AML-193 (cell line): ENCODE measurements at places on chromosomes 11 and 22.

- no peak for DNase-seq
These were observed 3.0 kb downstream of the OR8D4 start for GRCh38 chr11:123904932-123905331.

GRCh38 chr22:36052505-36052941, 23.9 kb upstream of the RBFOX2 start:
- no peak for DNase-seq

GRCh38 chr11:110089617-110090282, 3.4 kb upstream of the ZC3H12C start:
- no peak for DNase-seq

DNA sequence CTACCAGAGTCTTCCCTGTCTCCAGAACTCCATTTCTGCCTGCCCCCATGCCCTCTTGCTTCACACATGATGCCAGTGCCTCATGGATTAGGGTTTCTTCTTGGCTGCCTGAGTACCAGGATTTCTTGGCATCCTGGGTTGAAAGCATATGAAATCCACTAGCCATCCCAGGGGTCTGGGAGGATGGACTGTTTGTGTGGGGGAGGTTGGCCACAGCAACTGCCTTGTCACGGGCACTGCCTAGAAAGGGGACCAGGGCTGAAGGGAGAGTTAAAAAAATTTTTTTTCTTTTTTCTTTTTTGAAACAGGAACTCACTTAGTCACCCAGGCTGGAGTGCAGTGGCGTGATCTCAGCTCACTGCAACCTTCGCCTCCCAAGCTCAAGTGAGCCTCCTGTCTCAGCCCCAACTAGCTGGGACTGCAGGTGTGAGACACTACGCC, 4.2 kb downstream of the USP35 start:
- peak; percentile 14 for DNase-seq

GRCh38 chr11:75903276-75903675, 88.3 kb downstream of the UVRAG start:
- DNase-seq = no peak

DNA sequence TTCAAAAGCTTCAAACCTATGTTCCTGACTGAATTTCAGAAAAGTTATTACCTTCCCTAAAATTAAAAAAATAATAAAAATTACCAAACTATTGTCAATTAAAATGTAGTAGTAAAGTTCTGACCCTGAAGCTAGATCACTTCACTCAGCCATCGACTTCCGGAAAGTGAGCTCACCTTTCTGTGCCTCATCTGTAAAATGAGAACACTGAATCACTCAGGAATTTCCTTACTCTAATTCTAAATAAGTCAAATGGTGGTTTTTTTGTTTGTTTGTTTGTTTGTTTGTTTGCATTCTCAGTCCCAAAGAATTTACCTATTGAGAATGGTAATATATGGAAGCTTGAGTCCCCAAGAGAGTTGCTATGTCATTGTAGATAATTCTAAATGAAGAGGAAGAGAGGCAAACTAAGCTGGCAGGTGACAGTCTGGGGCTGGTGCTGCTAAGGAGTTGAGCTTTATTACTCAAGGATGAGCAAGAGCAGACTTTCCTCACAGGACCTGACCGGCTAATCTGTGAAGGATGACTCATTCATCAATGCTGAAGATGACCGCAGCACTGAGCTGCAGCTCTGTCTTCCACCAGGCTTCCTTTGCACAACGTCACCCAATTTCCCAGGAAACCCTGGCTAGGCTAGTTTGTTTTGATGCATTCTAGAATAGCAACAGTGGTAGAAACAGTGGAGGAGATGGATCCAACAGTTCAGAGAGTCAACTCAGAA, 248.8 kb downstream of the RAB38 start:
- no peak for DNase-seq

DNA sequence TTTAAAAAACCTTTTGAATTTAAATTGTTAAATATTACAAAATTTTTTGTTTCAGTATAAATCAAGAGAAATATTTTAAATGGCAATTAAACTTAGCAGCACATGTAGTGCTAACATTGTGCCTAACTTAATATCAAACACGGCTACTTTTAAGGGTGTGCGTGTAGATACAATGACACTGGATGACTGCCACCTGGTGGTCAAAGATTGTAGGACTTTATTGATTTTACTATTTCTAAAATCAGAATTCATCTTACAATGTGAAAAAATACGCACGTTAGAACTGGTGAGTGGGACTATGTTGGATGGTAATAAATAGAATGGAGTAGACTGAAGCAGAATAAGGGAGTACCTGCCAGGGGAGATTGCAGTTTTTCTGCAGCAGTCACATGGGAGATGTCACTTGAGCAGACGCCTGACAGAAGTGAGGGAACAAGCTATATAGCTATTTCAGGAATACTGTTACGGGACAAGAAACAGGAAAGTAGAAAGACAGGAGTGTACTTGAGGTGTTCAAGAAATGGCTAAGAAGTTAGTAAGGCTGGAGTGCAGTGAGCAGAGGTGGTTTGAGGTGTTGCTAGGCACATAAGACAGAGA, 52.9 kb downstream of the UVRAG start:
- peak; percentile 53 for DNase-seq

- no peak for DNase-seq
These were observed 25.3 kb downstream of the OTOG start for GRCh38 chr11:17572359-17572690.

DNA sequence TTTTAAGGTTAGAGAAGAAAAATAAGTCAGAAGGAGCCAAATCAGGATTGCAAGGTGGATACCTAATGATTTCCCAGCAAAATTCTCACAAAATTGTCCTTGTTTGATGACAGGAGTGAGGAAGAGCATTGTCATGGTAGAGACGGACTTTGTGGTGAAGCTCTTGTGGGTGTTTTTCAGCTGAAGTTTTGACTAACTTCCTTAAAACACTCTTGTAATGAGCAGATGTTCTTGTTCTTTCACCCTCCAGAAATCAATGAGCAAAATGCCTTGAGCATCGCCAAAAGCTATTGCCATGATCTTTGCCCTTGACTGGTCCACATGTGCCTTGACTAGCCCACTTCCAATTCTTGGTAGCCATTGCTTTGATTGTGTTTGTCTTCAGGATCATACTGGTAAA, 20.0 kb downstream of the CALCB start:
- DNase-seq = no peak

DNA sequence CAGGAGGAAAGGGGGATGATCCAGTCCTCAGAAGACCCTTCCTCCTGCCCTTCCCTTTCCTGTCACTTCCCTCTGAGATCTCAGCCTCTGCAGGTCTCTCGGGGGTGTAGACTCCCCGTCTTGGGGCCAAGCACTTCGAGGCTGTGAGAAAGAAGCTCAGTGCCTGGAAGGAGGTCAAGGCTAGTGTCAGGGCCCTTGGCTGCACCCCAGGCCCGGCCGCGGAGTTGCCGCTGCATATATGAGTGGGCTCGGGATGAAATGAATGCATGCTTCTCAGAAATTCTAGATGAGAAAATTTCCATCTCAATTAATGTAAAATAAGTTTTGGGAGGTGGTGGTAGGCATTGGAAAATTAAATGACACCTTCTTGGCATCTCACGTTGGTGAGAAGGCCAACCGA, 1313.7 kb downstream of the BRD1 start:
- no peak for DNase-seq

DNA sequence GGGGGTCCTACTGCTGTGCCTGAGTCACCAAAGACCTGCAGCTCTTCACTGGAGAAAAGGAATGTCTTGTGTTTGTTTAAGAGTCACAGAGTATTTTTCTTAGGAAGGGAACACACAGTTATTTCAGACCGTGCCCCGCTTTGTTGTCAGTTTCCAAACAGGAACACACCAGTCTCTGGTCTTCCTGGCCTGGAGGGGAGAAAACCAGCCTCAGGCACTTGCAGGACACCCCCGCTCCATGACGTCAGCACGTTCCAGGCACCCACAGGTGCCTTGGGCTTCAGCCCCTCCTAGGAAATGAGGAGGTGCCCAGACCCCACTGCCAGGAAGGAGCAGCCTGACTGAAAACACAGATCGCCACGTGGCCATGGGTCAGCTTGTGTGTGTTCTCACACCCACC, 5.4 kb downstream of the DEAF1 start:
- DNase-seq = no peak

GRCh38 chr22:30810105-30810504, 115.4 kb downstream of the OSBP2 start:
- no peak for DNase-seq

GRCh38 chr11:123203471-123203870, 8.4 kb upstream of the CLMP start:
- no peak for DNase-seq

- no peak for DNase-seq
These were observed 19.2 kb upstream of the ASPHD2 start for GRCh38 chr22:26409719-26410335.

DNA sequence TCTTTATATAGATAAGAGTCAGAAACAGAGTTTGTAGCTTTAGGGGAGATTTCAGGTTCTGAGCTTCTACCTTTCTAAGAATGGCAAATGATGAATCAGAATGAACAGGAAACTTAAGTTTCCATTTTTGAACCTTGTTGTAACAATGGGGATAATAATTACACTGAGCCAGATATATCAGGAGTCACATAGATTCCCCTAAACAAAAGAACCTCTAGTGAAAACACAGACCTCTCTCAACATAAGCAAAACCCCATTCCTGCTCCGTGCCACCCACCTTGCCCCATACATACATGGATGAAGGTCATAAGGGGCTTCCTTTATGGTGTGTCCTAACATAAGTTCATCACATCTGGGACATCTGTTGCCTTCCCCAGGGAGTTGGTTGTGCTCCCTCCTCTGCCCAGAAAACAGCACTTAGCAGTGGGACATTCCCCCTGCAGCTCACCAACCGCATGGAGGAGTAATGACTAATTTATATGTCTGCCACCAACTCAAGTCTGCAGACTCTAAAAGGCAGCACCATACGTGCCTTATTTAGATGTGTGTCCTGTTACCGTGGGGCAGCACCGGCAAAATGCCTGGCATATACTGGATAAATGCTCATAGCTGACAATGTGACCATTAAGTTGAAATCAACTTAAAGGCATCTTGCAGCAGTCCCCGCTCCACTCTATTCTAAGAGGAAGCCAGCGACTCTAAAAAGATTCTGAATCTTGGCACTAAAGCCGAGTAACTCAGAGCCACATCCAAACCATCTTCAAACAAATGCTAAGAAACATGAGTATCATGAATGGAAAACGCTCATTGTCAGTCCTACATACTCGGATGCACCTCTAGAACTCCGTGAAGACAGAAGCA, 8.0 kb downstream of the JAML start:
- no peak for DNase-seq

DNA sequence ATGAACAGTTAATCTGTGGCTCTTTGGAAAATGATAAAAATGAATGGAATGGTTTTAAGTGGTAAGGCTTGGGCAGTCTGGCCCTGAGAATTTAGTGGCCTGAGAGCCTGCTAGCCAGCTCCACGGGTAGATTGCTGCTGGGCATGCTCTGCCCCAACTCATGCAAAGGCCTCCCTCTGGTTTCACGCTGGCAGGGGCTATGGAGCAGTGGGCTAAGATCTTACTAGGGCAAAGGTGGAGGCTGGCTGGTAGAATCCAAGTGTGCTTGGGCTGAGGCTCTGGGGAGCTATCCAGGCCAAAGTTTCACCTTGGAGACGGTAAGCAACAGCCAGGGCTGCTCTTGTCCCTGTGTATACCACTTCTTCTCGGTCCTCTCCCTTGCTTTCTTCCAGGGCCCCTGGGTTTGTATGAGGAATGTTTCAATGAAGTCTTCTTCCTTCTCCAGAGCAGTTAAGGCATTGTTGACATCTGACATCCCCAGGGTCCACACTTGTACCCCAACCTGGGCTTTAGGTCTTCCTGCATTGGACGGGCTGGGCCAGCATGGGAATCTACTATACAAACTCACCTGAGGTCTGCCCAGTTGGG, 27.4 kb downstream of the UBE2L3 start:
- DNase-seq = no peak

DNA sequence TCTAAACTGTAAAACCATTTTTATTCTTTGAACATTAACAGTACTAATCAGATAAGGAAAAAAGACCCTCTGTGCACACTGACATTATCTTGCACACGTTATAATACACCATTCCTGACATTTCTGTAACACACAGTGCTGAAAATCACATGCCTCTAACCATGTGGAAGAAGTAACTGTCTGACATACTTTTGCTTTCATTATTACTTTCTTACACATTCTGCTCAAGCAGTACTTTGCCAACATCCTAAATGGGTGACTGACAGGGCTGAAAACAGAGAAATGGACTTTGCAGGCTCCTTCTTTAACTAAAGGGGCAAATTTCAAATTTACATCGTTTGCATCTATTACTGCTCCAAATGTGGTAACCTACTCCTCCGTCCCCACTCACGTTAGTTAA, 22.8 kb upstream of the TP53AIP1 start:
- DNase-seq = no peak

- no peak for DNase-seq
These were observed 150.0 kb upstream of the NECTIN1 start for GRCh38 chr11:119878990-119879389.

GRCh38 chr22:19060356-19061009, 61.7 kb downstream of the DGCR2 start:
- no peak for DNase-seq

DNA sequence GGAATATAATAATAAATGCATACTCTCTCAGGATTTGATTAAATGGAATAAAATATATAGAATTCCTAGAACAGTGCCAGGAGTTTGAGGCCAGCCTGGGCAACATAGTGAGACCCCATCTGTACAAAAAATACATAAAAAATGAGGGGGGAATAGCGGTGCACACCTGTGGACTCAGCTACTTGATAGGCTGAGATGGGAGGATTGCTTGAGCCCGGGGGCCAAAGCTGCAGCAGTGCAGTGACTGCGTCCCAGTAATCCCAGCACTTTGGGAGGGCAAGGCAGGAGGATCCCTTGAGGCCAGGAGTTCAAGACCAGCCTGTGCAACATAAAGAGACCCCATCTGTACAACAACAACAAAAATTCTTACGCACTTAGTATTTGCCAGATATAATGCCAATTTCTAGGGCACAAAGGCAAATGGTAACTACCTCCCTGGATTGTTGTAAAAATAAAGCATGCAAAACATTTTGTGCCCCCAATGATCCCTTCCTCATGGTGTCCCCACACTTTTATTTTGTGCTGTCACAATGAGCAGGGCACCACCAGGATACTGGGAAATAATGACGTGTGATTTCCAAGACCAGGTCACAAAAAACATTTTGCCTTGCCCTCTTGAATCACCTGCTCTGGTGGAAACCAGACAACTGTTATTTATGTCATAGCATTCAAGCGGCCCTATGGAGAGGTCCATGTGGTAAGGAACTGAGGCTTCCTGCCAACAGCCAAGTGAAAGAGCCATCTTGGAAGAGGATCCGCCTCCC, 18.3 kb upstream of the ZNF280A start:
- DNase-seq = no peak

- DNase-seq = no peak
These were observed 1.4 kb downstream of the SLC25A17 start for GRCh38 chr22:40817737-40818136.
